Substantia nigra (tissue), 51 donors: ENCODE measurements at places on chromosomes 3 and 15.

- DNase-seq = no peak
Observed at GRCh38 chr3:152060701-152061100, 187.3 kb downstream of the SUCNR1 start.

GRCh38 chr3:160210799-160211221 is 14.4 kb upstream of the C3orf80 start:
- no peak for DNase-seq

DNA sequence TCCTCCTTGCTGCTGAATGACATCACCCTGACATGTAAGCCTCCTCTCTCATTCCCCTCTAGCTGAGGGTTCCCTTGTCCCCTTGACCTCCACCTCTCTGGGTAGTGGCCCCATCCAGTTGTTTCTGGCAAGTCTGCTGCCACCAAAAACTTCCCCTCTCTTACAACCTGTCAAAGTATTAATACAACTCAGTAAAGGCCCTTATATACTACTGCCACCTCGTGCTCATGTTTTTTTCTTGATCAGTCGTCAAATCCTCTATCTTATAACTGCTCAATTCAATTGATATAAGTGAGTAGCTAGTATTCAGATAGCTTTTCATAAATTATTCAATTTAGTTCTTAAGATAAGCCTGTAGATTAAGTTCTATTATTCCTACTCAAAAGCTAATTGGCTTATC is 249.6 kb downstream of the MBNL1 start:
- no peak for DNase-seq

- no peak for DNase-seq
Observed at GRCh38 chr3:184172681-184173373, 1.8 kb upstream of the AP2M1 start.

GRCh38 chr3:120488296-120488695 is 37.5 kb upstream of the FSTL1 start:
- DNase-seq = no peak

DNA sequence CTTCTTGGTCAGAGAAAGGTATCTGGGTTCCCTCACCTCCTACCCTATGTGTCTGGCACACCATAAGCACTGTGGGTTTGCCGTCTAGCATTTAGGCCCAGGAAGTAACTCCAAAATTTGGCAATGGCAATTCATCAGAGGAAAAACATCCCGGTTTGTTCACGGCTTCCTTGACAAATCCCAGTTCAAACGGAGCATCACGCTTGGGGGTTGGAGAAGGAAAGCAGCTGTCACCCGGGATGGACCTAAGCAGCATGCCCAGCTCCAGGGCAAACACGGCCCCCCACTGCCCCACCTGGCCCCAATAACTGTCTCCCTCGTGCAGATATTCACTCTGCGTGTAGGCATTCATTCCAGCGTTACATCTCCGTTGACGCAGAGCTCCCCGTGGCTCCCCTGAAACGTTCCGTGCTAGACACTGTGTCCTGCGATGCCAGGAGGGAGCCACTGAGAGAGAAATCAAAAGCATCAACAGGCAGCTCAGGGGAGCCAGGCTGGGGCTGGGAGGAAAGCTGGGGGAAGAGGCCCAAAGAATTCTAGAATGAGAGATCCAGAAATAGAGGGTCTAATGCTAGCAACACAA is 41.4 kb downstream of the NTRK3 start:
- no peak for DNase-seq

DNA sequence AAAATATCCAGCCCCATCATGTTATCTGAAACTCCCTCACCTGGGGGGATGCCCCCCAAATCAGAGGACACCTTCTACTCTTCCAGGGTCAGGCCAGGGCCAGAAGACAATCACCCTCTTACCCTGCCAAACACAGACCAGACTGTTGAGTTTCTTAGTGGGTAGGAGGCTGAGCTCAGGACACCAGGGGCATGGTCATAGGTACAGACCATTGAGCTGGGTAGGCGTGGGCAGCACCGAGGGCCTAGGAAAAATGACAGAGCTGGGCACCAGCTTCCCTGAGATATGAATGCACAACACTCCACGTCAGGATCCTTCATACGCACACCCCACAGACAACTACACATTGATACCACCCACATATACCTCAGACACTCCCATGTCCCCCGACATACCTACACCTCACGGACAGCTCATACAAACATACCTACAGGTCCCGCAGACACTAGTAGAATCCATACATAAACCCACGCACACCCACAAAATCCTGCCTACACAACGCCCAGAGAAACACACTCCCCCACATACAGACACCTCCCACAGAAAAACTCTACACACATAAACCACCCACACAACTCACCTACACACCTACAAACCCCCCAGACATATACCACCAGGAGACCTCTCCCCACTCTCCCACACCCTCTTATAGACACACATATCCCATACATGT is 11.8 kb downstream of the AP3B2 start:
- no peak for DNase-seq

GRCh38 chr15:39165020-39165706 is 415.7 kb upstream of the THBS1 start:
- no peak for DNase-seq

GRCh38 chr3:99023590-99024192 is 122.2 kb upstream of the DCBLD2 start:
- DNase-seq = no peak

DNA sequence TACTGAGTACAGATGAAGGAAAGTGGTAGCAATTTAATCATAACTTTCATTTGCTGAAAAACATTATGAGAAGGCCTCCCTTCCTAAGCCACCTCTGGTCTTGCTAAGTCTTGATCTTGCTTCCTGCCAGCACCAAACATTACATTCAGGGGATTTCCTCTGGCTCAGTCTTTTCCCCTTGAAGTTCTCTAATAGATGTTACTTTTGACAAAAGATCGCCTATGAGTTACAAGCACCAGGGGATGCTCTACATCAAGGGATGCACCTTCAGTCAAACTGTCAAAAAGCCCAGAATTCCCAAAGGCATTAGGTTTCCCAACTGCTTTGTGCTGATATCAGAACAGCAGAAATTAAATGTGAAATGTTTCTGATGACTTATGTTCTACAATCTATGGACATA is 47.3 kb downstream of the AQP9 start:
- DNase-seq = no peak

- no peak for DNase-seq
Observed at GRCh38 chr3:182305881-182306665, 487.2 kb upstream of the ATP11B start.

- DNase-seq = no peak
Observed at GRCh38 chr3:113501597-113501996, 13.4 kb downstream of the SPICE1 start.

- no peak for DNase-seq
Observed at GRCh38 chr3:123766193-123767008, 117.7 kb downstream of the MYLK start.

DNA sequence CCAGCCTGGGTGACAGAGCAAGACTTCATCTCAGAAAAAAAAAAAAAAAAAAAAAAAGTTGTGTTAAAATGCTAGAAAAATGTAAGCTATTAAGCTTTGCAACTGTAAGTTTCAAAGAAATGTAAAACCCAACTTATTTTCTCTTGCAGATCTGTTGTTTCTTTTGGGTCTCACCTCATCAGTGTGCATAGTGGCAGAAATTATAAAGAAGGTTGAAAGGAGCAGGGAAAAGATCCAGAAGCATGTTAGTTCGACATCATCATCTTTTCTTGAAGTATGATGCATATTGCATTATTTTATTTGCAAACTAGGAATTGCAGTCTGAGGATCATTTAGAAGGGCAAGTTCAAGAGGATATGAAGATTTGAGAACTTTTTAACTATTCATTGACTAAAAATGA is 25.6 kb downstream of the ASTE1 start:
- DNase-seq = no peak

DNA sequence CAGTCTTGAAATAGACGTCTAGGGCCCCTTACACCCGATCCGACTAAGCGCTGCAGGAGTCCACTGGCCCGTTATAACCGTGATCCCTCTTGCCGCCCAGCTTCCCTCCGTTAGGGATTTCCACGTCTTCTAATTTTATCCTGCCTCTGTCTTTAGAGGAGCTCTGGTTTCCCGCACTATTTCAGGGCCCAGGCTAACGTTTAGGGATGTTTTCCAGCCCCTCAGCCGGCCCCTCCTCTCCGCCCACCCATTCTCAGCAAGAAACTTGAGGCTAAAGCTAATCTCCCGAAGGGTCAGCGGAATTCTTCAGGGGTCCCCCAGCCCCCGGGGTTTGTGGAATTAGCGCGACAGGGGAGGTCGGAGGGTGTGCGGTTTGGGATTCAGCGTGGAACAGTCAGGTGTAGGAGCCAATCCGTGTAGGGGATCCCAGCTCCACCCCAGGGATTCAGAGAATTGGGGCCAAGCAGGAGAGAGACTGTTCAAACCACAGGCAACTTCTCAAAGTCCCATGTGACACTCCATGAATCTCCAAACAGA is 1.6 kb downstream of the PTX3 start:
- no peak for DNase-seq

GRCh38 chr15:51198701-51199232 is 104.1 kb upstream of the TNFAIP8L3 start:
- no peak for DNase-seq

DNA sequence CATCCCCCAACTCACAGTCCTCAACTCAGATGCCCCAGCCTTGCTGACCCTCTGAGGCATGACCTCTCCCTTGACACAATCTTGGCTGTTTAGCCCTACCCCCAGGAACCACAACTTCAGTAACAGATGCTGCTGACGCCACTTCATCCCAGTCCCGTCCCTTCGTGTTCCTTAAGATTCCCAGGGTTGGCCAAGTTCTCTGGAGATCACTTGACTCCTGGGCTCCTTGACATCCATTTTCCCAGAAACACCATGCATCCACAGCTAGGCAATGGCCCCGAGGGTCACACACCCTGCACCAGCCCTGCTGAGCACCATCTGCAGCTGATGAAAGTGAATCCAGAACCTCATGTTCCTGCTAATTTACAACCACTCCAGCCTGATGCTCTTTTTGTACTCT is 6.9 kb downstream of the RTP2 start:
- DNase-seq = no peak

DNA sequence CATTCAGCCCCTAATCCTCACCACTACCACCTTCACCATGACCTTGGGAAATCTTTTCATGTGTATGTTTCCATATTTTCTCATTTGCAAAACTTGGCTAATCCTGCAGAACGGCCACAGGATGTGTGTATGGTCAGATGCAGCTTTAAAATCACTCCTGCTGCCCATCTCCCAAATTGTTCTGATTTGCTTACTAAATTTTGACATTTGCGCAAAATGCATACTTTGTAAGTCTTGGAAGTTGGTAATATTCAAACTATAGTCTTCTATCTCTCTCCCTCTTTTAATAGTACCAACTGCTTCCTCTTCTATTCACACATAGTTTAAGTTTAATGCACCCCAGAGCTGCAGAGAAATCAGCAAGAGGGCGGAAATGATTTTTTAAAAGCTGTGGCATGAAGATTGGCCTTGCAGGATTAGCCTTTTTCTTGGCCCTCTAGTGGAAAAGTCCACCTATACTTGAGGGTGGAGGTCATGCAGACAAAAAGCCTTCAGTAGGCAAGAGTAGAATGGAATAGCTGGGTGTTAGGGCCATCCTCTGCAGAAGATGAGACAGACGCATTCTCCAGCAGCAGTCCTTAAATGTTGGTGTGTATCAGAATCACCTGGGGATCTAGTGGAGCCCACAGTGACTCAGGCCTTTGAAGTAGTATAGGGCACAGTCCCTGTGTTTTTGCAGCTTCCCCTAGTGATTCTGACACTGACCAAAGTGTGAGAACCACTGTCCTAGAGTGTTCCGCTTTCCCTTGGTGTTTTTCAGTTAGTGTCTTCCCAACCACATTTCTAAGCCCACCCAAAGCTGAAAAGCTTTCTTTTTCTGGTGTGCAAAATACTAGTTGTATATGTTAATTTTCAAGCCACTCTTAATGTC is 181.7 kb downstream of the CHST2 start:
- no peak for DNase-seq

GRCh38 chr3:195893516-195893915 is 14.8 kb downstream of the TNK2 start:
- DNase-seq = peak; percentile 45

DNA sequence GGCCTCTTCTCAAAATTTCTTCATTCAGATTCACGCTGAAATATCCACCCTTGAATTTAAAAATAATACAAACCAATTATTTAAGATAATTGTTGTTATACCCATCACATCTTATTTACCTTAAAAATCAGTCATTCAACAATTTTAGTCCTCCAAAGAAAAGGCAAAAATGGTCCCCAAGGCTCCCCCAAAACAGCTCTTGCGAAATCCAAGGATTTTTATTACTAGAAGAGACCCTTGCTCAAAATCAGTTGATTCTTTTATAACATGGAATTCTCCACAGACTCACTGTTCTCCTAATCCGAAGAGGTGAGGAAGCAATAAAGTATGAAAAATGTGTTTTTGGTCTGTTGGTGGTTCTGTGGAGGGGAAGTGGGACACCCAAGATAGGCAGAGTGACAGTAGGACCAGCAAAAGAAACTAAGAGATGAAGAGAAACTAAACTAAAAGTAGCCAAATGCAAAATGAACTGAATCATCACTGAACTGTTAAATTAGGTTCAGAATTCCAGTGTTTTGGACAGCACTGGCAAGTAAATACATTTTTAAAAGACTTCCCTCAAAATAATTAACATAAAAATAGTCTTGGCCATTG is 19.1 kb upstream of the PLCH1 start:
- DNase-seq = no peak

DNA sequence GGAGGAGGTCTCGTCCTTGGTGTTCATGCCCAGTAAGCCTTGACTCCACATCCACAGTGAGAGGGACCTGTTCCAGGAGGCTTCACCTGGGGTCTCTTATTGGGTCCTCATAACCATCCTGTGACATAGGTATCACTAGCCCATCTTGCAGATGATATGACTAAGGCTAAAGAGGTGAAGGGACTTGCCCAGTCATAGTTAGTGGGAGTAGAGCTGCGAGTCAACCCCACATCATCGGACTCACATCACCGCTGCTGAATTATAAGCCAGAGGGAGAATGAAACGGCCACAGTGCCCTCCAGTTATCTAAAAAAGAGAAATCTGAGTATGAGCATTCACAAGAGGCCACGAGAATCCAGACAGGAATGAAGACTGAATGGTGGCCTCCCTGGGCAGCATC is 66.0 kb downstream of the MESD start:
- no peak for DNase-seq
